ENCODE measurements at places on chromosomes 16 and 17. TPM values are rescaled to one million over a fixed set of nuclear protein-coding genes. Genes with fewer than 3 reads are reported as not detected.

Gene TM4SF5
- total RNA-seq, result not detected

Gene NHERF2
- 1.4 TPM for total RNA-seq

Gene IGF2BP1
- not detected for total RNA-seq

Gene SCIMP
- total RNA-seq, result not detected

Gene LITAFD
- total RNA-seq, result not detected

Gene SLC13A2
- not detected for total RNA-seq

Gene PRRT2
- total RNA-seq, result 0.16 TPM

Gene GUCY2D
- total RNA-seq, result not detected
